ENCODE measurements at places on chromosomes 11 and 22. TPM values are rescaled to one million over a fixed set of nuclear protein-coding genes. Genes with fewer than 3 reads are reported as not detected.

FIBIN gene
- 25.5 TPM for total RNA-seq

RAB36 gene
- 2.0 TPM for total RNA-seq

OR10D3 gene
- total RNA-seq: not detected

GAS2L1 gene
- total RNA-seq: 19.4 TPM

OR51E1 gene
- 1.3 TPM for total RNA-seq

CRELD2 gene
- 16.1 TPM for total RNA-seq

KCNQ1 gene
- 12.7 TPM for total RNA-seq

BEST1 gene
- total RNA-seq: 4.7 TPM

ROM1 gene
- 5.3 TPM for total RNA-seq

CHRNA10 gene
- not detected for total RNA-seq

ANKK1 gene
- total RNA-seq: not detected

All from right atrium auricular region (tissue), 2 donors.